Glutamatergic neuron (in vitro differentiated cells): ENCODE measurements at places on chromosomes 4 and X.

DNA sequence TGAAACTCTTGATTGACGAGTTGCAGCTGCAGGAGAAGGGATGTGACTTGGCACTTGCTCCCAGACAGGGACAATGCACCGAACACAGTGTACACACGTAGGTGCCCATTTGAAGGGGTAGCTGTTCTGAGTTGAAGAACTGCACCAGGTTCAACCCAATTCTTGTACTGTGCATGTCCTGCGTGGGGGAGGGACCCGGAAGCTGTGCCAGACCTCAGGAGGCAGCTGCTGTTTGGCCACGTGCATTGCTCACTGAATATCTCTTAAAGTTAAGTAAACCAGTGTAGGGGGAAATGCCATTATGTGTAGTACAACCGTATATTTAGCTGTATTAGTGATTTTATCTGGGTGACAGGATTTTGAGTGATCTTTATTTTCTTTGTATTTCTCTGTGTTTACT is 12.0 kb upstream of the RBBP7 start:
- DNase-seq = no peak

- no peak for DNase-seq
Observed at GRCh38 chr4:70062000-70062399, 11.8 kb downstream of the HTN1 start.

DNA sequence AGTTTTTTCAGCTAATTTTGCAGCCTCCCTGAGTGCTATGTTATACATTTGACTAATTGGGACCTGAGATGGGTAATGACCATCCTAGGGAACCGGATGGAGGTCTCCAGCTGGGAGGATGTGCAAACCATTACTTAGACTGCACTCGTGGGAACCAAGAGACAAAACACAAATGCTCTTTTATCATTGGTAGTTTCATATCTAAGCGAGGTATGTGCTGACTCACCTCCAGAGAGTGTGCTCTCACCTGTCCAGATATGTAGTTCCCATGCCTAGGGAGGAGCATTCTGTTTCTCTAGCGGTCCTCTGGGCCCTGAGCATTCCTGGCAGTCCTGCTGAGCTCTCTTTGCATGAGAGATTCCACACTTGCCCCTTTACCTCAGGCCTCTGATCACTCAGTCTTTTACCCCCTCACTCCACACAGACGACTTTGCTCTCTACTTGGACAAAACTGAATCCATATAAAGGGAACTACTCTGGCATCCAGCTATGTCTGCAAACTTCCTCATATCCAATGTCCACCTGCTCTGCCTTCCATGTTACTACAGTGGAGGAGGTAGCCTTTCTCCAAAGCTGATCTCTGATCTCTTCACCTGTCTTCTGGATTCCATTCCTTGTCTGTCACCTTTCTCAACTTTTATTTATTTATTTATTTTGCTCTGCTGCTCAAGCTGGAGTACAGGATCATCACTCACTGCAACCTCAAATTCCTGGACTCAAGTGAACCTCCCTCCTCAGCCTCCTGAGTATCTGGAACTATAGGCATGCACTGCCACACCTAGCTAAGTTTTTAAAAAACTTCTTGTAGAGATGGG is 88.4 kb downstream of the LRP2BP start:
- DNase-seq = no peak

DNA sequence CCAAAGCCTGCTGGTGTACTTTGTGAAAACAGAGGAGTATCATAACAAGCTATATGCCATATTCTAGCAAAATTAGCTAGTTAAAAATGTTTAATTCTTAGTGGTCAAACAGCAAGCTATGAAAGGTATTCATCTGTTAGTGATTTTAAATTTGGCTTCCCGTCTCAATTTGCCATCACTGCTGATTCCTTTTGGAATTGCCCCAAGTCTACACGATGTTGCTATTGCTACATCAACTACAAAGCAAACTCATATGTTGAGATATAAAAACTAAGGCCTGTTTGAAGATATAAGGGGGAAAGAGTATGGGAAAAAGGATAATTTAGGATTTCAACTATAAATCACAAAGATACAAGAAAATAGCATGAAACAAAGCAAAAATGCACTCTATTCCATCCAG is 146.1 kb downstream of the COL25A1 start:
- no peak for DNase-seq

- no peak for DNase-seq
Observed at GRCh38 chr4:113170805-113171468, 121.5 kb downstream of the ANK2 start.

DNA sequence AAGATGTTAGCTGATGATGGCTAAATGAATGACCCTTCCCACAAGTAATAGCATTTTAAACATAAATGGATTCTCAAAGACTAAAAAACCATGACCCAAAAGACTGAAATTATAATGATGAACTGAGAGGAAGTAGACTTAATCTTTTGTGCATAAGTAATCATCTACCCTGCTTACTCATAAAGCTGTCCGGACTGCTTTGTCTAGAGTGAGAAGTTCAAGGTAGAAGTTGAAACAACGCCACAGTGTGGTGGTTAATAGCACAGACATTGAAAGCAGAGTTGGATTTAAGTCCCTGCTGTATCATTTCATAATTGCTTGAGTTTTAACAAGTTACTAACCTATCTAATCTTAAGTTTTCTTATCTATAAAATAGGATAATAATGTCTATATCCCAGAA is 346.6 kb downstream of the CENPC start:
- no peak for DNase-seq

- DNase-seq = no peak
Observed at GRCh38 chr4:161314371-161314770, 849.4 kb downstream of the FSTL5 start.

GRCh38 chr4:23305026-23305425 is 584.8 kb downstream of the PPARGC1A start:
- DNase-seq = no peak

DNA sequence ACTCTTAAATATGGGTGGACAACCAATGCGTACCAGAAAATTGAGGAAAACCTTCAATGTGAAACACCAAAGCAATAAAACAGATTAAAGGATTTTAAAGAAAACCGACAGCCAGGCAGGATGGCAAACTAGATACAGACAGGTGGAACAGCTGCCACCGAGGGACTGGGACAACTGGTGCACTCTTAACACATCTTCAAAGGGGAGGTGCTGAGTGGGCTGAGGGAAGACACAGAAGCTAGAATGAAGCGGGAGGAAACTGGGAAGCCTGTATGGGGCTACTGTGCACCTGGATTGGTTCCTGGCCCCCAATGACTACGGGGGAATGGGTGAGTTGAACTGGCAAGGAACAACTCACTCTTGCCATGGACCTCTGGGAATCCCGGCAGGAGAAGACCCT is 20.7 kb downstream of the ZNF280C start:
- no peak for DNase-seq

DNA sequence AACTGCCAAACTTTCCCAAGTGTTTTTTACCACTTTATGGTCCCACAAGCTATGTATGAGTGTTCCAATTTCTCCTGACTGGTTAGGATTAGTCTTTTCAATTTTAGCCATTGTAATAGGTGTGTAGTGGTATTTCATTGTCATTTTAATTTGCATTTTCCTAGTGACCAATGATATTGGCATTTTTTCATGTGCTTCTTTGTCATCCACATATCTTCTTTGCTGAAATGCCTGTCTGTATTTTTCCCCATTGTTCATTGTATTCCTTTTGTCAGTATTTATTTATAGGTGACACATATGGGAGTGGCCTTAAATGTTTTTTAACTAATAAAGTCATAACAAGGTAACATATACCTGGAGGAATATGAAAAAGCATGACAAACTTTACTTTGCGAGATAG is 9.2 kb upstream of the UBE2D3 start:
- no peak for DNase-seq

DNA sequence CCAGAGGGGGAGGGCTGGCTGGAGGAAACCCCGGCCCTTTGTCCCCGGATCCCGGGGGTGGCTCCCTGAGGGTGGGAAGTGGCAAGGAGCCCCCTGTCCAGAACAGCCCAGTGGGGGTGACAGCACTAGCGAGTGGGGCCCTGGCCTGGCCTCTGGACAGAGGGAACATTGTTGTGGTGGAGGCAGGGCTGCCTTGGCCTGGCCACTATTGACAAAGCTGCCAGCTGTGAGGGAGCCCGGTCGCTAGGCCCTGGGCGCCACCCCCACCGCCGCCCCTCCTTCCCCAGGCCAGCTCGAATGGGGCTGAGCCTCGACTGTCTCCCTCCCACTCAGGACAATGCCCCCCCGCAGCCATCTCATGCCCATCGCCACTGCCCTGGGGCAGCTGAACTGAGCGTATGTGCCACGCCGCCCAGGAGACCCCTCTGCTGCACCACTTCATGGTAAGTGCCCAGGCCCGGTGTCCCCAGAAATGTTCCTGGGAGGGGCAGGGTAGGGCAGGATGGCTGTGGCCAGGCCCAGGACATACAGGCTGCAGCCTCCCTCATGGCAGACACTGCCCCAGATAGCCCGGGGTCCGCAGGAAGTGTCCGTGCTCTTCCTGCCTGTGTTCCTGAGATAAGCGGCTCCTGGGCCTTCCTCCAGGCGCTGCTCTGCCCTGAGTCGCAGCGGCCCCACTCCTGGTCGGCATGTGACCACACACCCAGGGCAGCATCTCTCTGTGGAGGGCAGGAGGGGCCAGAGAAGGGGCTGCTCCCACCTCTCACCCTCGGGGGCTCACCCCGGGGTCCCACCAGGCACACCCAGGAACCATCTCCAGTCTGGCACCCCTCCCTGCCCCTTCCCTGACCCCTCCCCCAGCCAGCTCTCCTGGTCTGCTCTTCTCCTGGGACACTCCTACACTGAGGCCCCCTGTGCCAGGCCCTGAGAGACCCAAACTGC is 1.4 kb downstream of the PLXNB3 start:
- peak; percentile 14 for DNase-seq

GRCh38 chr4:72302981-72303704 is 265.9 kb downstream of the ADAMTS3 start:
- peak; percentile 38 for DNase-seq

DNA sequence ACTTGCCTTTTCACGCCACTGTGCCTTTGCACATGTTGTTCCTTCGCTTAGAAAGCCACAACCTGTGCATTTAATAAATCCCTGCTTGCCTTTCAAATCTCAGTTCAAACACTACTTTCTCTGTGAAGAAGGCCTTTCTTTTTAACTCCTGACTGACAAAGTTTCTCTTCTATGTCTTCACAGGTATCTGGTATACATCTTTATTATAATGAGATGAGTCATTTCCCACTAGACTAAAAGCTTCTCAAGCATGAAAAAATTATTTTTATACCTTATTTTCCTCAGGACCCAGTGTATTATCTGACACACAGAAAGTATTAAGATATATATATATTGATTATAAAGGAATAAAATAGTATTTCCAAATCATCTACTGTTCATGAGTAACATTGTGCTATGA is 189.9 kb downstream of the TBCK start:
- DNase-seq = no peak

- DNase-seq = no peak
Observed at GRCh38 chr4:54473798-54474197, 184.0 kb upstream of the KIT start.

DNA sequence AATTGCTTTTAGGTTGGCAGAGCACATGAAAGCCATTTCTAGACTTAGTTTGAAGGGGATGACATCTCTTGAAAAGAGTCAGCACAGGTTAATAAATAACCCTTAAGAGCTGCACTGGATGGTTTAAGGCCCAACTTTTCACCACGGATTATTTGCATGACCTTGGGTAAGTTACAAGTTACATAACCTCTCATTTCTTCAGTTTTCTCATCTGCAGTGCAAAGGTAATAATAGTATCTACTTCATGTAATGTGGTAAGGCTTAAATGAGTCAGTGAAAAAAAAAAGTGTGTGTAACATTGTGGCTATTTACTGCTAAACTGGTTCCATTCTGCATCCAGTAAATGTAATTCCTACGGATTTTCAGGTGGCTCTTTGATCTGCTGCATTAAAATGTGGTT is 715.8 kb downstream of the CCSER1 start:
- no peak for DNase-seq

- no peak for DNase-seq
Observed at GRCh38 chrX:154660541-154660940, 7.2 kb upstream of the CTAG2 start.

DNA sequence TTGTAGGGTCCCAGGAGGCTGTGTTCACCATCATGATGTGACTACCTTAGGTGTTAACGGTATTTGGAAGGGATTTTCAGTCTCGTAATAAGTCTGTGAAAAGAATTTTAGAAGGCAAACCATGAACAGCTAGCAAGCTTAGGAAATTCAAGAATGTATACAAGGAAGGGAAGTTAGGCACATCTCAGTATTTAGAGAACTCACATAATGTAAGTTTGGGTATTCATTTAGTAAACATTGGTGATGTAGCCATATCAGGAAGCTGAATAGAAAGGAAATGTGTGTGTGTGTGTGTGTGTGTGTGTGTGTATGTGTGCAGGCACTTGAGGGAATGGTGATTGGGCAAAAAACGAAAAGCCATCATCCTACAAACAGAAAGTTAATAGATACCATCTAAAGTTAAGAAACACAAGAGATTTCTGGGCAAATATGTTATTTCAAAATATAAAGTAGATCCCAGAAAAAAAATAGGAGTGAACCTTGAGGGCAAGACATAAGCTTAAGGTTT is 34.7 kb upstream of the PRKX start:
- DNase-seq = no peak

- DNase-seq = no peak
Observed at GRCh38 chr4:11021333-11021732, 336.8 kb upstream of the CLNK start.

GRCh38 chr4:114310296-114310925 is 288.2 kb upstream of the UGT8 start:
- no peak for DNase-seq

- no peak for DNase-seq
Observed at GRCh38 chr4:101910786-101911373, 120.3 kb downstream of the BANK1 start.

DNA sequence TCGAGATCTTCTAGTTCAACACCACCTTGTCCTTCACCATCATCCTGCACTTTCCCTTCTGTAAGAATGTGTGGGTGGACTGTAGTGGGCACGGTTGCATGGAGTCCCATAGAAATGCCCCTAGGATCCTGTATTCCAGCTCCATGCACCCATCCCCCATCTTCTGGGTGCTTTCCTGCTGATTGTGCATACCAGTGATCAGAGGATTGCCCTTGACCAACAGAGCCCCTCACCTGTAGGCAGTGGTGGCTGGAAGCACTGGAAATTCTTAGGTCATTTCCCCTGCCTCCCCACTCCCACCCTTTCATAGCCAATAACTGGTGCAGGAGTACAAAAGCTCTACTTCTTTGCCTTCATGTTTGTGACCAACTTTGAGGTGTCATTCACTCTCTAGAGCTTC is 213.4 kb upstream of the ARSJ start:
- DNase-seq = no peak

- DNase-seq = no peak
Observed at GRCh38 chrX:22135171-22135711, 103.1 kb downstream of the PHEX start.

DNA sequence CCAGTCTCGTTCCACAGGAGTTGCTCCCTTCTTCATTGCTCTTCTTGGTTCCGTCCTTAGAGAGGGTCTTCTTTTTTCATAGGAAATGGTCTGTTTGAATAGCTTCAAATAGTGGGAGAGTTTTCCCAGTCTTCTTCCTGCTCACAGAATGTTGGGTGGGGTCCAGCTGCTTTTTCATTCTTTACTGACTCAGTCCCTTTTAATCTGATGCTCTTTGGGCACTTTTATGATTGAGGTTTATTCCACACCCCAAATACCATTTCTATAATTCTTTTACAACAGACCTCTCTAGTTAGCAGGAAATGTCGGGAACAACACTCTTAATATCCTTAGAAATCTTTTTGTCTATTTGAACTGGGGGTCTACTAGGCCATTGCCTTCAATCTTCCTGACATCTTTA is 239.5 kb downstream of the PRDM5 start:
- no peak for DNase-seq

- no peak for DNase-seq
Observed at GRCh38 chr4:114386637-114387233, 211.9 kb upstream of the UGT8 start.

GRCh38 chr4:126087101-126087500 is 772.3 kb downstream of the FAT4 start:
- no peak for DNase-seq
